Activated CD4-positive, alpha-beta T cell treated with anti-CD3 and anti-CD28 coated beads for 4 hours (primary cell): ENCODE measurements at places on chromosomes 11 and 22.

GRCh38 chr11:72676861-72677341 is 2.7 kb upstream of the PDE2A start:
- DNase-seq: peak; percentile 58

DNA sequence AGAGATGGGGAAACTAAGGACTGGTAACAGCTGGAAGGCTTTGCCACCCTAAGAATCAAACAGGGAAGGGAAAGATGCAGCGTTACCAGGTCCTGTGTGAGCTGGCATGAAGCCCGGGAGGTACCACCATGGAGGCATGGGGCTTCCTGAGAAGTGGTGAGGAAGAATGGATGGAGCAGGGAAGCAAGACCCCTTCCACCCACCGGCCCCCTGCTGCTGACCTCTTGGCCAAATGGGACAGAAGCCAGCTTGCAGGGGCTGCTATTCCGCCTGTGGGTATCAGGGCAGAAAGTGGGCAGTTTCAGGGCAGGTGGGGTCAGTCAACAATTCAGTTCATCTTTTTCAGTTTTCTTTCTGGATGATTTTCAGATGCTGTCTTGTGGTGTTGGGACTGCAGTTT is 1099.9 kb downstream of the TBC1D22A start:
- no peak for DNase-seq

GRCh38 chr11:94673951-94674491 is 94.1 kb upstream of the AMOTL1 start:
- DNase-seq: no peak

- DNase-seq: no peak
These were observed 149.7 kb upstream of the CADM1 start for GRCh38 chr11:115653926-115654325.

DNA sequence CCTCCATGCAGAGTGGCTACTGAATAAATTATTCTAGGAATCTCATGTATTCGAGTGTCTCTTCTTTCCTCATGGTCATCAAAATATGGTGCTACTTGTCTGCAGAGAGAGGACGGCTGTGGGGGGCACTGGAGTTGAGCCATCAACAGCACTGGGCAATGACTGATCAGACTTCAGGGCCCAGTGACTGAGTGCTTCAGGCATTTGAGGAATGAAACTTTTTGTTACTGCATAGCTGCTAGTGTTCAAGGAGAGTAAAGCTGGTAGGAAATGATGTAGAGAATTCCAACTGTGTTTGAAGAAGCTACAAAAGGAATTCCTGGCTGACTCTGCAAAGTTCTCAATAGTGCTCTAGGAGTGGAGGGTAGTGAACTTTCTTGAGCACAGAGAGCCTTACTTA is 277.7 kb downstream of the CADM1 start:
- no peak for DNase-seq

GRCh38 chr11:9133956-9134355 is 42.6 kb upstream of the SCUBE2 start:
- no peak for DNase-seq

DNA sequence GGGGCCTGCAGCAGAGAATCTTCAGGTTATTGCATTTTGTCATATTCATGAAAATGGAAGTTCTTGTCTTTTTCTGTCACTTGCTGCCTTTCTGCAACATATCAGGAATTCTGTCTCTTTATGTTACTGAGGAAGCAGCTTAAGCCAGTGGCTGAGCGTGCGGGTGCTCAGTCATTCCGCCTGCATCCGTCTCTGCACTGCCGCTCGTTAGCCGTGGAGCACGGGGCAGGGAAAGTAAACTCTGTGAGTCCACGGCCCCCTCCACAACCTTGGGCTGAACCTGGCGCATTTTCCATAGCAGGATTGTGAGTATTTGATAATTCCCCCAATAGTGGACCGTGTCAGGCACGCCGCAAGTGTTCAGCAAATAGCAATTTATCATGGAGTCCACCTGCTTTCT is 1007.7 kb downstream of the BRD1 start:
- DNase-seq: no peak

DNA sequence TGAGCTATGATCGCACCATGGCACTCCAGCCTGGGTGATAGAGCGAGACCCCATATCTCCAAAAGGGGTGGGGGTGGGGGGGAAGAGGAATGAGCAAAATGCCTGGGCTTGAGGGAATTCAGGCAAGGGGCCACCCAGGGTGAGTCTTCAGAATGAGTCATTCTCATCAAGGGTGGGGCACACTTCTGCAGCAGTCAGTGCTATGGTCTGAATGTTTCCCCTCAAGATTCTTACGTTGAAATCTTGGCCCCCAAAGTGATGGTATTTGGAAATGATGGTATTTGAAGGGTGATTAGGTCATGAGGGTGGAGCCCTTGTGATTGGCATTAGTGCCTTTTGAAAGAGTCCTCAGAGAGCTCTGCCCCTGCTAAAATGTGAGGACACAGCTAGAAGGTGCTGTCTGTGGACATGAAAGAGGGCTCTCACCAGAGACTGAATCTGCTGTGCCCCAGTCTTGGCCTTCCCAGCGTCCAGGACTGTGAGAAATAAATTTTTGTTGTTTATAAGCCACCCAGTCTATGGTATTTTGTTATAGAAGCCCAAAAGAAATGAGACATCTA is 86.4 kb upstream of the THY1 start:
- no peak for DNase-seq

DNA sequence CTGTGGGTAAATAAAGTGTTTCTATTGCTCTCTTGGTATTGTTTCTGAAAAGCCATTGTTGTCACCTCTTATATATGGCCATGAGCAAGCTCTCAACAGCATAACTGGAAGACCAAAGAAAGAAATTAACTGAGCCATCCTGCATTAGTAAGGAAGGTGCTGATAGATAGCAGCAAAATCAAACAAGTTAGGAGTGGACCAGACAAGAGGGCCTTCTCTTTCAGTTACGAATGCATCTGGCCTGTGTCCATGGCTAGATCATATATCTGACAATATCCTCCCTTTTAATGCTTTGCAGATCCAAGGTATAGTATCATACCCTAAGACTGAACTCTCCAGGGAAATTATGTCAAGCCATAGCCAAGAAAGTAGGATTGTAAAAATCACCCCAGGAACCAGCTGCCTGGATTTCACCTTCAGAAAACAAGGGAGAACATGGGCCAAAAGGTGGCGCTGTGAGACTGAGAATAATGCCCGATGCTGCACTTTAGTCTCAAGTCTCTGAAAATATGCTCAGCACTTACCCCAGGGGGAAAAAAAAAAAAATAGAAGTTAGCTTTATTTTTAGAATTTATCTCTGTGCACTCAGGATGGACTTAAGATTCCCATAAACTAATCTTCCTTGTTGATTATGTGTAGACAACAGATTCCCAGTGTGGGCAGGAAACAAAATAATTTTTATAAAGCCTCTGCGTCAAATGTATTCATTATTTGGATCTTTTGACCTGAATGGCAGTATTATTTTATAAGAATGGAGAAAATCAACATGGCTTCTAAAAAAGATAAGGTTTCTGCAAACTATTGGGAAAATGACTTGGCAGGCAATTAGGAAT is 415.1 kb downstream of the ETS1 start:
- peak; percentile 78 for DNase-seq

- no peak for DNase-seq
These were observed 63.6 kb upstream of the PAX6 start for GRCh38 chr11:31874631-31875191.

DNA sequence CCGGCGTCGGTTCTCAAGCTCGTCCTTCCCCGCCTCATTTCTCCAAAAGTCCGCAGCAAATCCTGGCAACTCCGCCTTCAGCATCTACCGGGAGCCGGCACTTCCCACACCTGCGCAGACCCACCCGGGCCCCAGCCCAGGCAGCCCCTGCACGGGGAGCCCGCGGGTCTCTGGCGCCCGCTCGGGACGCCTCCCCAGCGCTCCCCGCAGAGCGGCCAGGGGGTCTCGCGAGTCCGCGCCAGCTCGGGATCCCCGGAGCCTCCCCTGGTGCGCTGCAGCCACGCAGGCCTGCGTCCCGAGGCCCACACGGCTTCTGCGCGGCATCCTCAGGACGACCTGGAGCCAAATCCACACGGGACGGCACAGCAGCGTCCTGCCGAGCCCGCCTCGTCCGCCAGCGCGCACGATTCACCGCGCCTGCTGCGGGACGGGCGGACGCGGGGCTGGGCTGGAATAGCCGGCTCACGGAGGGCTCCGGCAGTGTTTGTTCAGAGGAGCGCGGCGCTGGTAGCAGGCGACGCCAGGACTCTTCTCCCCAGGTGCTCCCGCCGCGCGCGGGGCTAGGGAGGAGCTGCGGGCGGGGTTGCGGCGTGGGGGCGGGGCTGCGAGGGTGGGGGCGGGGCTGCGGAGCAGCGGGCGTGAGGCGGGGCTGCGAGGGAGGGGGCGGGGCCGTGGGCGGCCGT is 816 bp upstream of the PHRF1 start:
- no peak for DNase-seq

DNA sequence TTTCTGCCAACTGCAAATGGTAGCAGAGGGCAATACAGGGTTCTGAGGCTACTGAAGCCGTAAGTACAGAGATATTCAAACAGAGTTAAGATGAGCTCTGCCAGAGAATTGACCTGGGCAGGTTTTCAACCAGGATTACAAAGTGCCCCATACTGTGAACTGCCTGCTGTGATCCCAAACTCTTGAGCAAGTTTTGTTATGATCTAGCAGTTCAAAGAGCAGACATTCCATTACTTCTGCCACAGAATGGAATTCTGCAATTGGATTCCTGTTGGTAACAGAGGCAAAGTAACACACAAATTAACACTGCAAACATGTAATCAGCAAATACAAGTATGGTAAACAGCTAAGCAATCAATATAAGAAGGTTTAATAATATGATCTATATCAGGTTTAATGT is 31.2 kb downstream of the ALG9 start:
- no peak for DNase-seq

GRCh38 chr11:62137881-62138629 is 14.2 kb downstream of the INCENP start:
- no peak for DNase-seq

GRCh38 chr11:72954860-72955259 is 140.6 kb downstream of the ATG16L2 start:
- DNase-seq: no peak

GRCh38 chr11:29012507-29012906 is 904.3 kb downstream of the METTL15 start:
- DNase-seq: no peak

GRCh38 chr11:79942090-79942489 is 501.3 kb upstream of the TENM4 start:
- DNase-seq: no peak

DNA sequence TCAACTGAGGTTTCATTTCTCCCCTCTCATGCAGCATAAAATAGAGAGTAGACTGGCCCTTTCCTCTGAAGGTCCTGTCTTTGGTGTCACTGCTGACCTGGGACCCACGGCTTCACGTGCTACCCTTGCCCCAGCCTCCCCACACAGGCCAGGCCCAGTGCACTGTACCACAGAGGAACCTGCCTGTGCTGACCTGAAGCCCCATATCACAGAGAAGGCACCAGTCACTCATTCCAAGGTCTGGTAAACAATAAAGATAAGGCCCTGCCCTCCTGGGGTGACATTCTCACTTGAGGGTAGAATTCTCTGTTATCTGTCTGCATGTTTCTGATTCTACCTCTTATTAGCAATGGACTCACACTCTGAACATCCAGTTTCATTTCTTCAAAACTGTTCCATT is 51.3 kb downstream of the RPL27A start:
- no peak for DNase-seq

DNA sequence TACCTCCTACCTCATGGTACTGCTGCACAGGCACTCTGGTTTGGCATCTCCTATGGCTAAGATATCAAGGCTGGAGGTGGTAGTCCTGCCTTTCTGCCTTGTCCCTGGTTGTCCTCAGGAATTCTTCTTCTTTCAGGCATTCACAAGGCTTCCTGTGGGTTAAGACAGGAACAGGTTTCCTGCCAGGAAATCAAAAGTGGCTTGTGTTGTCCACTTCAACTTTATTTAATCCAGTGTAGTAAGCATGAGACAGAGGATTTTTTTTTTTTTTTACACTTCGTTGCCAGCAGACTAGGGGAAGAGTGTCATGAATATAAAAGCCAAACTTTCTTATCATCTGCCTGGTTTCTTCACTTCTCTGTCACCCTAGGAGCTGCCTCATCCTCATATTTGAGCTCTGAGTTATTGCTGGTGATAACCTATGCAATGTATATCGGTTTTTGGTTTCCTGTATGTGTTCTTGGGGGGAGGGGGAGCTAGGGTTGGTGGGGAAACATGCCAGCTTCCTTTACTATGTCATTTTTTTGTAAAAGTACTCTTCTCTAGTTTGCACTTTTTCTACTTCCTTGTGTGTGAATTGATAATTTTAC is 50.2 kb downstream of the XKR3 start:
- no peak for DNase-seq

DNA sequence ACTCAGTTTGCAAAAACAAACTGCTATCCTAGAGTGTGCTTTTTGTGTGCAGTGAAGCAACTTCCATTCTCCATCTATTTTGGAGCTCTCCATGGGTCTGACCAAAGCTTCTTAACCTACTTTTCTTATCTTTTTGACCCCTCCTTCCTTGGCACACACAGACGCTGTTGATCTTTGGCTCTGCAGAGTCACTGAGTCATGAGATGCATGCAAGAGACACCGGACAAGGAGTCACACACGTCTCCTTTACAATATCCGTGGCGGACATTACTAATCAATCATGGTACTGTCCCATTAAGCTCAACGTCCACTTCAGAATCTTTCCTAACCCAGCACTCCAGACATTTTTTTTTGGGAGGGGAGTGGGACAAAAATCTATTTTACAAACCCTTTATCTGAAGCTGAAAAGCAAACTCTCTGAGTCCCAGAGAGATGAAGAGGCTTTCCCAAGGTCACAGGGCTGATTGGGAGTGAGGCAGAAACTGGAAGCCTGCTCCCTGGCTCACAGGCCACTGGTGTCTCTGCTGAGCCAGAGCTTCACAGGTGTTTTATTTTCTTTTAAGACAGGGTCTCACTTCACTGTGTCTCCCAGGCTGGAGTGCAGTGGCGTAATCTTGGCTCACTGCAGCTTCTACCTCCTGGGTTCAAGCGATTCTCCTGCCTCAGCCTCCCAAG is 165.8 kb upstream of the SYT13 start:
- no peak for DNase-seq

DNA sequence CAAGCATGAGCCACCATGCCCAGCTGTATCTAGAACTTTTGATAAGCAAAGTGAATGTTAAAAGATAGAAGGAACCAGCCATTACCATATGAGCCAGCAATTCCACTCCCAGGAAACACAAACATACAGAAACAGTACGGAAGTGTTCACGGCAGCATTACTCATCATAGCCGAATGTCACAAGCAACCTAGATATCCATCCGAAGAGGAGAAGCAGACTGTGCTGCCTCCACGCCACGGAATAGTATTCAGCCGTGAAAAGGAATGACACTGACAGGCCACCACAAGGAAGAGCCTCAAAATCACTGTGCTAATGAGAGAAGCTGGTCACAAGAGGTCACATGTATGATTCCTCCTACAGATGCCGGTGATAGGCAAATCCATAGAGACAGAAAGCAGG is 17.6 kb upstream of the MGAT3 start:
- no peak for DNase-seq

DNA sequence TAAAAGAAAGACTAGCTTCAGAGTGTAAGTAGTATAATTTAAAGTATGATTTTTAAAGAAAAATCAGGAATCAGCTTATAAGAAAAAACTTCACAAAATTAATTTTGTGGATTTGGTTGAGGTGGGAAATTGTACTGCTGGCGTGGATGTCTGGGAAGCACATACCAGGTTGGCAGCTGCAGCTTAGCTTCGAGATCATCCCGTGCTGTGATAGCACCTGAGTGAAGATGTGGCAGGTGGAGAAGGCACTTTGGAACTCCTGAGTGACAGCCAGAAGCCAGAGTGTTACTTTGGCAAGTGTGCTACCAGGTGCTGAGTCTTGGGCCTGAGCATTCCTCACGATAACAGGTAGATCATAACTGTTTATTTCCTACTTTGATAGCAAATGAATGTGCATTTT is 17.7 kb downstream of the ZC3H12C start:
- no peak for DNase-seq

GRCh38 chr11:120912504-120912903 is 111.4 kb upstream of the TBCEL start:
- no peak for DNase-seq
